Esophagus muscularis mucosa (tissue), 4 donors: ENCODE measurements at places on chromosomes 16 and 17. TPM values are rescaled to one million over a fixed set of nuclear protein-coding genes. Genes with fewer than 3 reads are reported as not detected.

GRCh38 chr17:81502471-81503017 lies 10.1 kb downstream of the ACTG1 start:
- DNase-seq, result no peak

DNA sequence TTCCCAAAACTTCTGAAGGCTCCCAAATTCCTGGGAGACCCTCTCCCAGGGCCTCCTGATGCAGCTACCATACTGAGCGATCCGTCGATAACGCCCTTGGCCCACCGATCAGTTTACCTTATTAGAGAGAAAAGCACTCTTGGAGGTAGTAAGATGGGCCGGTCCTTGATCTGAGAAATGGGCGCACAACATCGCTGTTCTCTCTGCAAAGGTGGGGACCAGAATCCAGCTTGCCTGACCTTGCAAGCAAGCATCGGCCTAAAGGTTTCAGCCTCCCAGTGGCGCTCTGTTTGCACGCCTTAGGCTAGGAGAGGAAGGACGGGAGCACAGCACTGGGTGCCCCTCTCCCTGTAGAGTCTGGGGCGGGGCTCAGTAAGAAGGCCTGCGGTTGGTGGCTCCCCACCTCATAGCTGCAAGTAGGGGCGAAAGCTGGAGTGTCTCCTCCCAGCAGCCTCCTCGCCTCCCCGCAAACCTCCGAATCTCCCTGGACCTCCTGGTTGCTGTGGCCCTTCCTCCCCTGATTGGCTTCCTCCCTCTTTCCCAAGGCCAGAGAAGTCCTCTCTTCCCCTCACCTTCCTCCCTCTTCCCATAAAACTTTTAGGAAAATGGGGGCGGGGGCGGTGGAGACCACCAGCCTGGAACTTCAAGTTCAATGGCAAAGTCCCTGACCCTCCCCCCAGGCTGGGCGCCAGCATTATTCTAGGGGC lies at the start of gene PRAC1:
PRAC1 (minus strand) TSS at position 318 of the 707 bp plus-strand sequence; CDS start at position 192, 126 bp downstream.
- no peak for DNase-seq

- no peak for DNase-seq
Measured at GRCh38 chr17:80272366-80272765, 11.7 kb downstream of the RNF213 start.

DNA sequence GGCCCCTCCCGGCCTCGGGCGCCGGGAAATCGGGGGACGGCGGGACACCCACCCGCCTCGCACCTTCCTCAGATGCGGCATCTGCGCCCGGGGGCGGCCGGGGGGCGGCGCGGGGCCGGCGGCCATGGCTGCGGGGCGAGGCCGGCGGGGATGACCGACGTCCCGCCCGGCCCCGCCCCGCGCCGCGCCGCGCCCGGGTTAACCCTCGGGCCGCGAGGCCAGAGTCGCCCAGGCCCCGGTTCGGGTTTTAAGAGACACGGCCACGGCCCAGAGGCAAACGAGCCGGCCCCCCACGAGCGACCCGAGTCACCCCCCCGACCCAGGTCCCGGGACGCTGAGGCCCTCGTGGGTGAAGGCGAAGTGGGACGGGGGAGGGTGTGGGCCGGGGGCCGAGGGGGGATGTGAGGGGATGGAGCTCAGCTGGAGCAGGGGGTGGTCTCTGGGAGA lies at the start of gene RGS11:
RGS11 (minus strand) TSS at position 159 of the 447 bp plus-strand sequence; CDS start at position 126, 33 bp downstream.
- DNase-seq, result no peak

DNA sequence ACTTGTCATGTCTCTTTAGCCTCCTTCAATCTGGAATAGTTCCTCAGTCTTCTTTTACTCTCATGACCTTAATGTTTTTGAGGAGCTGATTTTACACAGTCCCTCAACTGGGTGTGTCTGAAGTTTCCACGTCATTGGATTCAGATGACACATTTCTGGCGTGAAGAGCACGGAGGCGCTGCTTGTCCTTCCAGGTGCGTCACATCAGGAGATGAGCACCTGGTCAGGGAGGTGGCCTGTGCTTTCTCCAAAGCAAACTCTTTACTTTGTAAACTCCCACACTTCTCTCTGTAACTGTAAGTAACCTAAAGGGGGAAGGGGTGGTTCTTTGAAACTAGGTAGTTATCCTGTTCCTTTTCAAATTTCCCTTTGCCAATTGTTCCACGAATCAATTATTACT lies 52.5 kb upstream of the MNT start:
- no peak for DNase-seq

DNA sequence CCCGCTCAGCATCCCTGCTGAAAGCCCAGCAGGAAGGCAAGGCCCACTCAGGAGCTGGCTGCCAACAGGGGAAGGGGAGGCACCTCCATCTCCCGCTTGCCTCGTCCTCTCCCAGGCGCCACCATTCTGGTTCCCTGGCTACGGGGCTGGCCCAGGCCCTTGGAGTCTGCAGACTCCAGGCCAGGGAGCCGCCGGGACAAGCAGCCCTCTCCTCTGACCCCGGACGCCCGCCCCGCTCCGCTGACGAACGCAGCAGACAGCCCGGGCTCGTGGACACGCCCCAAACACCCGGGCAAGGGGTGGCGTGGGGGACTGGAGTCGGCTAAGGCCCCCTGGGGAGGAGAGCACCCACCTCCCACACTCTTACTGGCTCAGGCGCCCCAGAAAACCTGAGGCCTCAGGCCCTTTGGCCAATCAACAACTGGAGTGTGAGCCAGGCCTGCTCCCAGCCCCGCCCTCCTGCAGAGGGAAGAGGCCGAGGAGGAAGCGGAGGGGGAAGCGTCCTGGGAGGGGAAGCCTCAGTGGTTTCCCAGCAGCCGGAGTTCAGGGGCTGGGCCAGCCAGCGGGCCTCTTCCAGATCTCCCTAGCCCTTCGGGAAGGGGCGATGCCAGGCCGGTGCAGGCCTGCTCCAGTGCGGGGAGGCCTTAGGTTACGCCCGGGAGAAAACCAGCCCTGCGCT lies 4.2 kb downstream of the MNT start:
- peak; percentile 98 for DNase-seq

The ZFPM1 gene
- 1.4 TPM for total RNA-seq

The ZPBP2 gene
- total RNA-seq, result not detected
